ENCODE measurements at places on chromosomes 16 and 17. TPM values are rescaled to one million over a fixed set of nuclear protein-coding genes. Genes with fewer than 3 reads are reported as not detected.

NACA2 gene
- total RNA-seq = 0.28 TPM

ABCC11 gene
- 0.30 TPM for total RNA-seq

AGRP gene
- total RNA-seq = not detected

CES5A gene
- 0.11 TPM for total RNA-seq

ARHGAP27 gene
- 6.9 TPM for total RNA-seq

FBXW10 gene
- 0.40 TPM for total RNA-seq

COX11 gene
- 66.5 TPM for total RNA-seq

BAIAP3 gene
- 48.1 TPM for total RNA-seq

SGF29 gene
- 29.6 TPM for total RNA-seq

TAT gene
- 0.10 TPM for total RNA-seq

SEPTIN1 gene
- total RNA-seq = 0.44 TPM

GPRC5B gene
- 129 TPM for total RNA-seq

TMEM106A gene
- 2.6 TPM for total RNA-seq

MFAP4 gene
- 137 TPM for total RNA-seq

SRL gene
- total RNA-seq = 1.6 TPM

FOXL1 gene
- total RNA-seq = 3.9 TPM

EPX gene
- 0.11 TPM for total RNA-seq

HAS3 gene
- total RNA-seq = 1.4 TPM

RMI2 gene
- 5.9 TPM for total RNA-seq

PPY gene
- not detected for total RNA-seq

CDH11 gene
- 468 TPM for total RNA-seq

ENPP7 gene
- not detected for total RNA-seq

CISD3 gene
- 5.1 TPM for total RNA-seq

LDHD gene
- 5.7 TPM for total RNA-seq

PRSS36 gene
- total RNA-seq = 1.4 TPM

ADAMTS18 gene
- total RNA-seq = 6.7 TPM
